Fibroblast of mammary gland (primary cell): ENCODE measurements at places on chromosomes 4 and X.

DNA sequence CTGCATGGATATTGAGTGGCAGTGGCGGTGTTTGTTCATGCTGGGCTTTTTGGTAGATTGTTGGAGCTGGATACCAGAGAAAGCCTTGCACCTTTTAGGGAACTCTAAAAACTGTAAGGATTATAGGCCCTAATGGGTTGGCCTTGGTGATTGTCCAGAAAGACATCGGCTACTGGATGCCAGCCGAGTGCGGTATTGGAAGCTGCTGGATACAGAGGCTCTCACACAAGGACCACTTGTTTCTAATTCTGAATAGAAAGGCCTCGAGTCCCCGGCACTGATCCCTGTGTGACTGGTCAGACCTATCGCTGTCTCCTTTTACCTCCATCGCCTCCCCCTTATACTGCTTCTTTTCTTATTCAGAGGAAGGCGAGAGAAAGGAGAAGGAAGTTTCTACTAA lies 27.3 kb upstream of the SCOC start:
- no peak for DNase-seq

DNA sequence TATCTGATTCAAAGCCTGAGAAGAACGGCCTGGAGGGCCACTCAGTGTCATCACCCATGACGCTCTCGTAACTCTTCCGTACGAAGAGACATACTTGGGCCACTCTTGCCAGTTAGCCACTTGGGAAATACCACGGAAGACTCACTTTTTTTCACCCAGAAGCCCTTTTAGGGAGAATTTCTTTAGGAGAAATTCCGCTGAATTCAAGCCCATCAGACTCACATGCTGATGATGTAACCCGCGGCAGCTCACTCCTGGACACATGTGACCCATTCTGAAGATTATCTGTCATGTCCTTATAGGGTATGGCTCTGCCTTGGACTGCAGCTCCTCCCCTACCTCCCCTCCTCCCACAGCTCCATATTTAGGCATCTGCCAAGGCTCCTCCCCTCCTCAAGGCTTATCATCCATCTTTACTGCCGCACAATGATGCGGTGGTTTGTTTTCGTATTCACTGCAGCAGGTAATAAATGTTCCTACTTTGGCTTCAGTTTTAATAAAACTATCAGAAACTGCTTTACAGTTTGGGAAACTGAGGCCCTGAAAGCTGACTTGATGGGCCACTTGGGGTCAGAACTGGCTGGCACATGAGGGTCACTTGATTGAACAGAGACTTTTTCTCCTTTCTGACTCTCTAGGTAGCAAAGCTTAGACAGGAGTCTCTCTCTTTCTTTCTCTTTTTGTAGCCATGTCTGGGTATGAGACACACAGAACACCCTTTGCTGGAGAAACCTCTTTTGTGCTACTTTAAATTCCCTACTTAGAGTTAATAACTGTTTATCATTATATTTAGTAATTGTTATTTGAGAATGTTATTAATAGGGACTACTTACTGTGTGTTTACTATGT lies 42.1 kb downstream of the RHOH start:
- no peak for DNase-seq

DNA sequence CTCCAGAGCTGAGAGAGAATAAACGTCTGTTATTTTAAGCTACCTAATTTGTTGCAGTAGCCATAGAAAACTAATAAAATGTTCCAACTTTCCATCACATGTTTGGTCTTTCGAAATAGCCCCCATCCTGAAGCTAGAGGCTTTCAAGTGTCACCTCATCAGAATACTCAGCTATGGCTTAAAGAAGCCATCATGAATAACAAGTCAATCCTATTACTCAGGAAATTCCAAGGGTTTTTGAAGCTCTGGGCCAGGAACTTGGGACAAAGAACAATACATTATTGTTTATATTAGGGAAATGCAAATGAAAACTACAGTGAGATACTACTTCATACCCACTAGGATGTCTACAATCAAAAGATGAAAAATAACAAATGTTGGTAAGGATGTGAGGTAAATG lies 42.2 kb downstream of the TBCK start:
- peak; percentile 23 for DNase-seq

- peak; percentile 67 for DNase-seq
These were observed 215.0 kb downstream of the HTR2C start for GRCh38 chrX:114798907-114799306.

DNA sequence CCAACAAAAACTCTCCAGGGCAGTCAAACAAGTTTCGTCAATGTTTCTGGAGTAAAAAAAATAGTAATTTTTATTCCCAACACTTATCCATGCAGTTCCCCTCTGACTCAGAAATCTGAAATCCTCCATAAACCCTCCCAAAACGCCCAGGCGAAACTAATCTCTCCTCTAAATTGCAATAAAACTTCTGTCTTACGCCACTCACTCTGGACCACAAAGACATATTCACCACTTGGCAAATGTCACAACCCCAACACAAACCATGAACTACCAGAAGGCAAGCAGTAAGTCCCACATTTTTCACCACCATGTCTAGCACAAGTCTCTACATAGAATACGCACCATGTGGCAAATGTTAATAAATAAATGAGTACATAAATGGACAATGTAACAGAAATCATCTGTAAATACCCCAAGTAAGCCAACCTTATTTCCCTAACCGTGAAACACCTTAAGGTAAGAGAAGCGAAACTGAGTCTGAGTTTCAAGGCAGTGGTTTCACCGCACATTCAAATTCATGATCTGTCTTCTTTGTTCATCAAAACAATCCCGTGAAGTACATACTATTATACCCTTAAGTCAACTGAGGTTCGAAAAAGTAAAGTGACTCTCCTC lies 1.6 kb downstream of the PAPSS1 start:
- peak; percentile 12 for DNase-seq

DNA sequence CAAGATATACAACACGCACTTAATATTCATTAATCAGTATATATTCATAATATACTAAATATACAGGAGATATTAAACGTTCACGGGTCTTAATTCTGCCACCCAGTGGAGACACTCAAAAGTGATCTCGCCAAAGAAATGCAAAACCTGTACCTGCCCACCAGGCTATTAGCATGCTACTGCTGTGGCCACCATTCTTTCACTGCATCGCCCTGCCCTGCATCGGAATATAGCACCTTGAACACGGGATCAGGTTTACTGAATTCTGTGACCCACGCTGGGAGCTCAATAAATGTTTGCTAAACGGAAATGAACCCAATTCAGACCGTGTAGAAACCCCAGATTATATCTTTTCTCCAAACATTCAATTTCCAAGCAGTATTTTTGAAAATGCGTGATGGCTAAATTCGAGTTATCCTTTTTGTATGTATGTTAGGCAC lies 840 bp upstream of the CLCN3 start:
- DNase-seq = peak; percentile 59

DNA sequence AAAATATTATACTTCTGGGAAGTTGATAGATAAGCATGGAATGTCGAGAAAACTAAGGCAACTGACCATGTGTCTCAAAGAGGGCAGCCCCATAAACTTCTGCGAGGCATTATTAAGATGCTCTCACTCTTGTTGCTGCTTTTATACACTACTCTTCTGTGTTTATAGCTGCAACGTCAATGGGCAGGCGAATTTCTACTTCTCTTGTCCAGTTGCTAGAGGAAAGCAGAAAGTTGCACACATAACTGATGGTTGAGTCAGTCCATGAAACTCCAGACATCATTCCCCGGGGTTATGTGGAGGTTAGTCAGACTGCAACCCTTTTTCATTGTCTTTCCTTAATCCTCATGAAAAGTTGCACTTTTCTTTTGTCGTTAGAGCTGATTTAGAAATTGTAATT lies 39.8 kb downstream of the VCX3B start:
- DNase-seq = peak; percentile 41

- DNase-seq = no peak
These were observed 41.6 kb downstream of the USP46 start for GRCh38 chr4:52617336-52618020.

DNA sequence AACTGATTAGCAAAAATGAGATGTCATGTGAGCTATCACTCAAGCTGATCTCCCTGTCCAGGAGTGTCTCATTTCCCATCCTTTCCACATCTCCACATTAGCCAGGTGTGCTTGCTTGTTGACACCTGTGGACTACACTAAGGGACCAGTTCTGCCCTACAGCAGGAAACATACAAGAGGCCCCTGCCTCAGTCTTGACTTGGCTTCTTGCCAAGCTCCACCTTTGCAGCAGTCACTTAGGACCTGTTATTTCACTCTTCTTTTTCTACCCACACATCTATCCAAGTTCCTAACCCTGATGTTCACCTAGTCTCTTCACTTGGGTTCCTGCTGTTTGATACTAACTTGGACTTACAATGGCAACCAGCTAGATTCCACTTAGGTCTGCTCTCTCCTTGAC lies 13.2 kb downstream of the FRMD7 start:
- no peak for DNase-seq

- DNase-seq = no peak
These were observed 309.4 kb upstream of the NOCT start for GRCh38 chr4:138706201-138706600.

DNA sequence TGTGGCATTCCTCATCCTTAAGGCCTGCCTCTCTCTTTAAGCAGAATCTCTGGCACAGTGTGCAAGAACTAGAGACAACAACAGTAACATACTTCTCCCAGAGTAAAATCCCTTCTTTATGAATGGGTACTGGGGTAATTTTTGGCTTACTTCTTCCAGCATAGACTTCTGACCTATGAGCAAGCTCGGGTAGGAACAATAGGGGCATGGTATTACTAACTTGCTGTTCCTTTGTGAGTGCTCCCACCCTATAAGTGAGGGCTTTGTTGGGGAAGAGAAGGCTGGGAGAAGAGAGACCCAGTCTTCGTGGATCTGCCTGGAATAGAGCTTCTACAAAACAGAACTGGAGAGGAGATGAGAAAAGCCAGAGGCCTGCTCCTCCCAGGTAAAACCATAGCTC lies 30.2 kb downstream of the CLDN2 start:
- no peak for DNase-seq

GRCh38 chr4:142314686-142315085 lies 531.4 kb downstream of the INPP4B start:
- no peak for DNase-seq

DNA sequence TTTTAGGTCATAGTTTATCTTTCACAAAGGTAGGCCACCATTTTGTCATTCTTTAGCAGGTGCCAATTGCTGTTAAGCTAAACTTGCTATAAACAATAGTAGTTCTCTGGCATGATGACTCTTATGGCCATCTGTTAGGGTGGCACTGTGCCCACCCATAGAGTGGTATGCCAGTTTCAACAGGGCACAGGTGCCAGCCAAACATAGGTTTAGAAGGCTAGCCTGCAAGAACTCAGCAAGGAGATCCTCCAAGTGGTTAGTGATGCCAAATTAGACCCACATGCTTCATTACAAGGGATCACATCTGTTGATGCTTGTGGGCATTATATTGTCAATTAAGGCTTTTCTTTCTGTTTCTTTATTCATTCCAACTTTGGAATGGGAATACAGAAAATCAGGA lies 204.5 kb downstream of the FMR1NB start:
- no peak for DNase-seq

DNA sequence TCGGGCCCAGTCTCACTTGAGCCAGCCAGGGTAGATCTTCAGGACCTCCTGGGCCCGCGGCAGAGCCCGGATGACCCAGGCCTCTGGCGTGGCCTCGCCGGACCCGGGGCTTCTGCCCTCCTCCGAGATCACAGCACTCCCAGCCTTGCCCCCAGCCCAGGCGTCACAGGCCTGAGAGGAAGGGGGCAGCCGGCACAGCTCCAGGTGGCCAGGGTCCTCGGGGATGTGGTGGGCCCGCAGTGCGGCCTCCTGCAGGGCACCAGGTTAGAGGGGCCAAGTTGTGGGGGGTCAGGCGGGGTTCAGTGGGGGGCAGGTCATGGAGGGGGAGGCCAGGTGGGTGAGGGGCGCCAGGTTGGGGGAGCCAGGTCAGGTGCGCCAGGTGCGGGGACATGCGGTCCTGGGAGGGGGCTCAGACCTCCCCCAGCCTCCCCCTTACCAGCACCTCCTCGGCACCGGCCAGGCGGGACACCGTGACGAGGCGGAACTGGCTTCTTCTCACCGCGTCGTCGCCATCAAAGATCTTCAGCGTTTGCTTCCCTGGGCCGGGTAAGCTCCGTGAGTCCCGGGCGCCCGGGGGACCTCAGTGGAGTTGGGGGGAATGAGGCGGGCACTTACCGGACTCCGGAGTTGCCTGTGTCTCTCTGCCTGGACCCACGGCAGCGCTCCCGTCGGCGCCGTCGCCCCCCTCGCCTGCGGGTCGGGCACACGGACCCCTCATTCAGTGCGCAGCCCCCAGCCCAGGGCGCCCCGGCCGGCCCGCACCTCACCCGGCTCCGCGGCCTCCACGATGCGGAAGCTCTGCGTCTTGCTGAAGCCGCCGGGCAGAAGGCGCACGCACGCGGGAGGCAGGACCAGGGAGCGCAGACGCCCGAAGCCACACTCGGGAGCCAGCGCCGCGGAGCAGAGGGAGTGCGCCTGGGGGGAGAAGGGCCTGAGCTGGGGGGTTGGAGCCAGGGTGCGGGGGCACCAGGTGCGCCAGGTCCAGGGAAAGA lies 6.0 kb downstream of the DGKQ start:
- DNase-seq = no peak

- peak; percentile 70 for DNase-seq
These were observed 19.1 kb downstream of the SH3BP2 start for GRCh38 chr4:2811830-2812611.

DNA sequence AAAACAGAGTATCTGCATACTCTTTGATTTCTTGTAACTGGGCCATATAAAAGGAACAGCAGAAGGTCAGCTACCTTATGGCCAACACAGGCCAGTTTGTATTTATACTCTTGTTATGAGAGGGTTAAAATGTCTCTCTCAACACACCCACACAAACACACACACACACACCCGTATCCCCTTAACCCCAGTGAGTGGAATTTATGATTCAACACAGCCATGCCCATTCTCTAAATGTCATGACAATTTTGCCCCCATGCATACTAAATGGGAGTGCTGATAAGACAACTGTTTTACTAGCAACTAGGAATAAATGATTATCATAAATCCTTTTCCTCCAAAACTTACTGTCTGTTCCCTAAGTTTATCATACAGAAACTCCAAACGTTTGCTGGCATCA lies 22.1 kb upstream of the SCD5 start:
- DNase-seq = no peak

- DNase-seq = no peak
These were observed 56.0 kb upstream of the BMPR1B start for GRCh38 chr4:94701631-94702300.

DNA sequence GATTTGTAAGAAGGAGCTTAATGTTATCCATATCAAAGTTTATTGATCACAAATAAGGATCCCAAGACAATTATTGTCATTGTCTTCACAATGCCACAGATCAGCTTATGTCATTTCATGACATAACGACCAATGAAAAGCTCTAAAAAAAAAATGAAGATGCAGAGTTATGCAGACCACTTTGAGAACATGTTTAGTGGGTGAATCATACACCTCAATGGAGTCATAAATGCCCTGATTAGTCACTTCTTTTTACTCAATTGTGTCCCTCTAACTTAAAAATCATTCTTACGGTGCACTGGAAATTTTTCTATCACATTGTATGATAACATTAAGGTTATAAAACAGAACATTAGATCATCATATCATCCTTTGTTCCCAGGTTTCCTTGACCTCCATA lies 87.6 kb upstream of the GABRG1 start:
- peak; percentile 2 for DNase-seq

GRCh38 chr4:48119646-48120045 lies 14.4 kb downstream of the TXK start:
- DNase-seq = no peak

GRCh38 chr4:54657551-54658251 lies at the start of gene KIT:
Gene KIT, plus strand, starts transcription at chr4:54657957. Its CDS starts 58 bp downstream, at chr4:54658015.
- no peak for DNase-seq

- DNase-seq = peak; percentile 23
These were observed 38.0 kb upstream of the IGFBP7 start for GRCh38 chr4:57148177-57148576.
